ENCODE measurements at places on chromosomes 6 and 20.

GRCh38 chr20:50560867-50561266, 50.7 kb downstream of the PTPN1 start:
- DNase-seq, result no peak

- no peak for DNase-seq
These were observed 173.9 kb downstream of the LRFN2 start for GRCh38 chr6:40413239-40413638.

DNA sequence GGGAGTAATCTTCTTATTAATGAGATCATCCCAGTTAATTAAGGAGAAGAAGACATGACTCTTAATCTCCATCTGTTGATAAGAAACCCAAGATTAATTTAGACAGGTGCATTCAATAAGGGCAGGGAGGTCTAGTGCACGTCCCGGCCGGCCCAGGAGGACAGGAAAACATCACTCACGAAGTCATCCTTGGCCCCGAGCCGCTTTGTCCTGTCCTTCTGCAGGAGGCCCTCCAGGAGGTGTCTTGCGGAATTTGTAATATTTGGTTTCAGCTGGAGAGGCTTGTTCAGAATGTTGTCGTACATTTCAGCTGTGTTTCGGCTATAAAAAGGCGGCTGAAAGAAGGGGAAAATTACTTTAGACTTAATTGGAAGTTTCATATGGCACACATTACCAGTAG, 118.4 kb upstream of the SLC2A12 start:
- DNase-seq, result no peak

DNA sequence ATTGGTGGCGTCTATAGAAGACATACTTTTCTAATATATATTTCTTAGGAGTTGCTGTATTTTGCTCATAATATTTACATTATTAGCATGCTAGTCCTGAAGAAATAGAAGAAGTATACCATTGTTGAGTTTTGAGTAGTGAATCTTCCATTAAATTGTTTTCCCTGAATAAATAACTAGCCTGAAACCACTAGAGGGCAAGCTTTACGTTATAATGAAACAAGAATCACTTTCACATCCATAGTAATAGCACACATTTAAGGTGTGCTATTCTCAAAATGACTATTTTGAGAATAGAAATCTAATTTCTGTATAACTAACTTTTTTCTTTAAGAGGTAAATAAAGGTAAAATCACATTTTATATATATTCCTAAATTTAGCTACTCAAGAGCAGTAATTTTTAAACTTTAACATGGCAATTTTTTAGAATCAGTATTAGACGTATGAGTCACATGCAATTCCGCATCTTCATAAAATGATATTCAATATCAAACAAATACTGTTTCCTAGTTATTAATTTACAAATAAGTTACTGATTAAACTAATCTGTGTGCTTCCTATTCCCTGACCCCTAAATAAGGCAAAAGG, 213.2 kb upstream of the MANEA start:
- no peak for DNase-seq

- DNase-seq, result no peak
These were observed 39.5 kb downstream of the CRISP1 start for GRCh38 chr6:49826743-49827406.

DNA sequence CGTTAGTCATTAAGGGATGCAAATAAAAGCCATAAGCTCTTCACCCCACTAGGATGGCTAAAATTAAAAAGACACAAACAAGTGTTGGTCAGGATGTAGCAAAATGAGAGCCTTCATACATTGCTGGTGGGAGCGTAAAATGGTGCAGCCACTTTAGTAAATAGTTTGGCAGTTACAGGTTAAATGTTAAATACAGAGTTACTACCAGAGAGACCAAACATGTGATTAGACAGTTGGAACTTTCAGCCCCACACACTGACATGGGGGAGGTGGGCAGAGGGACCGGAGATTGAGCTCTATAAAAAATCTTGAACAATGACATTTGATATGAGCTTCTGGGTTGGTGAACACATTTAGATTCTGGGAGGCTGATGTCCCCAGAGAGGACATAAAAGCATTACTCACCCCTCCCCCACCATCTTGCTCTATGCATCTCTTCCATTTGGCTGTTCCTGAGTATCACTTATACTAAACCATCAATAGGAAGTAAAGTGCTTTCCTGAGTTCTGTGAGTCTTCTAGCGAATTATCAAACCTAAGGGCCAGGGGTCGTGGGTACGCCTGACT, 20.4 kb upstream of the ZNF318 start:
- no peak for DNase-seq

- no peak for DNase-seq
These were observed 222.0 kb upstream of the SGK1 start for GRCh38 chr6:134539865-134540323.

GRCh38 chr6:22613695-22614094, 44.3 kb downstream of the HDGFL1 start:
- DNase-seq, result peak; percentile 92

DNA sequence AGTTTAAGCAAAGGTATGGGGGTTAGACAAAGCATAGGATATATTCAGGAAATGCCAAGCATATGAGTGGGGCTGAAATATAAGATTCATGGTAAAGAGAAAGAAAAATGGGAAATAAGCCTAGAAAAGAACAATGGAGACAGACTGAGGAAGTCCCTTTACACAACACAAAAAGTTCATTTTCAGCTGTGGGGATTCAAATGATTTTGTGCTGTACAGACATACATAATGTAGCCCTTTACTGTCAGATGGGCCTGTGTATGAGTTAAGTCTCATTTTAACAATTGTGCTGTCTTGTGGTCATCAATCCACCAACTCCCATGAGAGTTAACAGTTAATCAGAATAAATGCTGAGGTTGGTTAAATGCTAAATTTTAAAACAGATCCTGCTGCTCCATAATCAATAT, 37.2 kb downstream of the REV3L start:
- no peak for DNase-seq

- no peak for DNase-seq
These were observed 16.4 kb downstream of the BMP6 start for GRCh38 chr6:7742223-7742785.

- DNase-seq, result no peak
These were observed 197.9 kb upstream of the KCNK16 start for GRCh38 chr6:39520411-39520810.

DNA sequence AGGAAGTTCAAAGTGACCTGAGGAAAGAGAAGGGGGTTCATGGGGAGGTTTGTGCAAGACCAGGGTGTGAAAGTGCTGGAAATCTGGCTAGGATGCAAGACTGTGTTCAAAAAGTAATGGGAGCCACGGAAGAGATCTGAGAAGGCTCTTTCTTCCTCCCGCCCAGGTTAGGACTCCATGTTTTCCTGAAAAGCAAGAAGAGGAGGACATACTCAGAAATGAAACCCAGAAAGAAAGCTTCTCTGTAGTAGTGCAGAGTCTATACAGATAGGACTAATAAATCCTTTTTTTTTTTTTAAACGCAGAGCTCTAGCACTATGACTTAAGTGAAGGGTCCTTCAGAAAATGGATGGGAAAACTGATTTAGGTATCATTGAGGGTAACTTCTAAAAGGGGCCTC, 3.2 kb upstream of the DDO start:
- no peak for DNase-seq

GRCh38 chr6:28354688-28355554, 5.2 kb downstream of the ZKSCAN3 start:
- DNase-seq, result no peak

GRCh38 chr20:23291575-23292240, 58.9 kb upstream of the NXT1 start:
- no peak for DNase-seq

DNA sequence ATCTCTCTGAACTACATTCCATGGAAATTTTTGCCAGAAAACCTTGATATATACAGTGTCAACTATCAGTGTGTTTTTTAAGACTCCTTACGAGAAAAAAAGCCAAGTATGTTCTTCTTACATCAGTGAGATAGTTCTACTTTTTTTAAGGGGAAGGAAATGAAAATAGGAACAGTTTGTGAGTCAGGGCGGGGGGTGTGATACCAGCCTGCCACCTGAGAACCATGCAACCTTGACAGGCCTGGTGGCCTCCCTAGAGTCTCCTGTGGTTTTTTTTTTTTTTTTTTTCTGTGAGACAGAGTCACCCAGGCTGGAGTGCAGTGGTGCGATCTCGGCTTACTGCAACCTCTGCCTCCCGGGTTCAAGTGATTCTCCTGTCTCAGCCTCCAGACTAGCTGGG, 96.3 kb upstream of the GCM1 start:
- DNase-seq, result no peak

DNA sequence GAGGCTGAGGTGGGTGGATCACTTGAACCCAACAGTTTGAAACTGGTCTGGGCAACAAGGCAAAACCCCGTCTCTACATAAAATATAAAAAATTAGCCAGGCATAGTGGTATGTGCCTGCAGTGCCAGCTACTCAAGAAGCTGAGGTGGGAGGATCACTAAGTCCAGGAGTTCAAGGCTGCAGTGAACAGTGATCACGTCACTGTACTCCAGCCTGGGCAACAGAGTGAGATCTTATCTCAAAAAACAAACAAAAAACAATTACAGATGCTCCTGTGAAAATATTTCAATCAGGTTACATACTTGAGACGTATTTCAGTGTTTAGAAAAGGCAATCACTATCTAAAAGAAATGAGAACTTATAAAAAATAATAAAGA, 33.8 kb downstream of the RANBP9 start:
- no peak for DNase-seq

DNA sequence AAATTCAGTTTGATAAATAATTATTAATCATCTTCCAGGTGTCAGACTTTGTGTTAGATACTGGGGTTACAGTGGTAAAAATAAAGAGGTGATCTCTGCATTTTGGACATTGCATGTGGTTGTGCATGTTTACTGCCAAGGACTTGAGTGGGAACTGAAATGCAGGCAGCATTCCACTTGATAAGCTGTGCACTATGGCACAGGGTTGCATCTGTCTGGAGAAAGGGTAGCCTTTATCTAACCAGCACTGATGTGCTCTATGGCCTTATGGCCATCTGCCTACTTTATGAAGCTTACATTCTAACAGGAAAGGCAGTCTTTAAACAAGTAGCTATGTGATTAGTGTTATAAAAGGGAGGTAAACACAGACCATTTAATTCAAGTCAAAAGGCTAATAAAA, 53.0 kb upstream of the MLIP start:
- DNase-seq, result no peak

DNA sequence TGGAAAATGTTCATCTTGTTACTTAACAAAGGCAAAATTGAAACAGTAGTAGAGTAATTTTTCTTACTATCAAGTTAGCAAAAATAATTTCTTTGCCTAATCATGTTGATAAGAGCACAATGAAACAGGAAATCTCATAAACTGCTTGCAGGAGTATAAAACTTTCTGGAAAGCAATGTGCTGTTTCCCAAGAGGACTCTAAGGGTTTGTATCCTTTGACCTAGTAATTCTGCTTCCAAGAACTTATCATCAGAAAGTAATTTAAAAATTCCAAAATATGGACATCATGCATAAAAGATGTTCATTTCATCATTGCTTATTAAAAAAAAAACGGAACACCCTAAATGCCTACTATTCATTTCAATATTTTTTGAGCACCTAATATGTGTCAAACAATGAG, 46.1 kb upstream of the TNFAIP3 start:
- no peak for DNase-seq

Data from non-pigmented ciliary epithelial cell (primary cell).